Stimulated activated CD4-positive, alpha-beta T cell treated with anti-CD3 and anti-CD28 coated beads, TNF-alpha, amount 100 ng/mL, for 1 hour (primary cell): ENCODE measurements at places on chromosomes 2 and 18.

- DNase-seq: no peak
These were observed 53.1 kb downstream of the ACVR1 start for GRCh38 chr2:157822993-157823392.

- DNase-seq: no peak
These were observed 18.4 kb downstream of the ATP8B1 start for GRCh38 chr18:57784801-57785114.

- no peak for DNase-seq
These were observed 147.5 kb upstream of the SESTD1 start for GRCh38 chr2:179412112-179412511.

- no peak for DNase-seq
These were observed 51.9 kb upstream of the ZBTB7C start for GRCh38 chr18:48460929-48461583.

- no peak for DNase-seq
These were observed 185.0 kb upstream of the RASGRP3 start for GRCh38 chr2:33291278-33292013.

DNA sequence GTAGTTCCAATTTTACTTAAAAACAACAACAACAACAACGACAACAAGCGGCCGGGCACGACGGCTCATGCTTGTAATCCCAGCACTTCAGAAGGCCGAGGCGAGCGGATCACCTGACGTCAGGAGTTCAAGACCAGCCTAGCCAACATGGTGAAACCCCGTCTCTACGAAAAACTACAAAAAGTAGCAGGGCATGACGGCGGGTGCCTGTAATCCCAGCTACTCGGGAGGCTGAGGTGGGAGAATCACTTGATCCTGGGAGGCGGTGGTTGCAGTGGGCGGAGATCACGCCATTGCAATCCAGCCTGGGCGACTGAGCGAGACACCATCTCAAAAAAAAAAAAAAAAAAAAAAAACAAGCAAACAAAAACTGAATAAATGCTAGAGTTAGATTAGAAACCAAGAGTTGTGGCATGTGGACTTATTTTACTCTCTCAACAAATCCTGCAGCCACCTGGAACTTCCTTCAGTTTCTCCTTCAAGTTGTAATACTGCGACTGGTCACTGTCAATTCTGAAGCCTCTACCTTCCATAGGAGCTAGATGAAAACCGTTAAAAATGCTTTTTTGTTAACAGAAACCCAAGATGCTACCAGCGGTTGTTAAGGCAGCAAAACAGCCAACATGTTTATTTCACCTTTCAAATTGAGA, 1.3 kb downstream of the ATP5F1A start:
- no peak for DNase-seq

- no peak for DNase-seq
These were observed 222.0 kb downstream of the TMEM182 start for GRCh38 chr2:102983786-102984185.

GRCh38 chr18:75612456-75612855, 185.0 kb upstream of the SMIM21 start:
- no peak for DNase-seq

- no peak for DNase-seq
These were observed 258.9 kb downstream of the CYRIA start for GRCh38 chr2:16406496-16407289.

- DNase-seq: no peak
These were observed 25.5 kb upstream of the IHH start for GRCh38 chr2:219086196-219086595.

- DNase-seq: no peak
These were observed 210.3 kb downstream of the ZRANB3 start for GRCh38 chr2:135320465-135321355.

DNA sequence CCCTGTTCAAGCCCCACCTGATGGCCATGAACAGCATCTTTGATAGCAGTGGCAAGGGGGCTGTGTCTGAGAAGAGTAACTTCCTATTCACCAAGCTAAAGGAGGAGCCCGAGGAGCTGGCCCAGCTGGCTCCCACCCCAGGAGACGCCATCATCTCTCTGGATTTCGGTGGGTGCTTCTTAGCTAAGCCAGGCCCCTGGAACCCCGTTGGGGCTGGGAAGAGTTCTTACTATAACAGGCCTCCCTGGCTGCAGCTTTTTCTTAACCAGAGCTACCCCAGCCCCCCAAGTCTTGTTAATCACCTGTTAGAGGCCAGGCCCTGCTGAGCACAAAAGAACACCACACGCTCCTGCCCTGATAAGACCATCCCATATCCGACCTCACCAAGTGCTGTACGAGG, 79.4 kb downstream of the EPAS1 start:
- DNase-seq: no peak

GRCh38 chr2:105141099-105141614, 100.4 kb upstream of the GPR45 start:
- no peak for DNase-seq

GRCh38 chr2:240429341-240429871, 6.1 kb upstream of the GPC1 start:
- no peak for DNase-seq

DNA sequence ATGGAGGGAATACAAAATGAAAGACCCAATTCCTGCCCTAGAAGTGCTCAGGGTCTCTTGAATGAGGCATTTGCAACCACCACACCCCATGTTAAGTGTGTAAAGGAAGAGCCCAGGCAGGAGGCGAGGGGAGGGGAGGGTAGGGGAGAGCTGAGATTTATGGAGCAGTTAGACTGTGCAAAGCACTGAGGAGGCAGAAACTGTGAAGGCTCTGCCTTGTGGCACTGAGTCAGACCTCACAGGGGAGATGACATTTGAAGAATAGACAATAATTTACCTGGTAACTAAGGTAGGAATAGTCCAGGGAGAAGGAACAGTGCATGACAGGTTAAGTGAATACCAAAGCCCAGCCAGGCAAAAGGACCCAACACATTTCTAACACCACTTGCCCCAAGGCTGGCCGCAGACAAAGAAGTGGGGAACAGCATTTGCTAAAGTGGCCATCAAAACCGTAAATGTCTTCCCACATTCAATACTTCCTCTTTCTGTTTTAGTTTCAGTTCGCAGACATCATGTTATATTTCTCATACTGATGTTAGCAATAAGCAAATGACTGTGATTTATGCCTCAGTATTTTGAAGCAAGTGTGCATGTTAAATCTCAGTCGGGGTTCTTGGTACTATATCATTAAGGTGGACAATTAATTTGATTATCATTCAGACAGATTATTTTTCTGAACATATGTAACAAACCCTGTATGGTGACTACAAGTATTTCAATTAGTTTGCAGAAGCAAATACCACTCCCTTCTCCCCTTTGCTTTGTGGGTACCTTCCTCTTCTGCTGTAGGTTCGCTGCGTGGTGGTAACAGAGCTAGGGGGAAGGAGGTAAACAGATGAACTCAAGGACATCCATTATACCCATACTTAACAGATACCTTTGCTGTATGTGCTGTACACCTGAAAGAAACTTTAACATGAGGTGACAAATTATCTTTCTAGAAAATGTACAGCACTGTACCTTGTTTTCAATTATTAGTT, 27.5 kb downstream of the CDH20 start:
- no peak for DNase-seq

GRCh38 chr2:84899304-84900204, 5.9 kb upstream of the TMSB10 start:
- DNase-seq: no peak

DNA sequence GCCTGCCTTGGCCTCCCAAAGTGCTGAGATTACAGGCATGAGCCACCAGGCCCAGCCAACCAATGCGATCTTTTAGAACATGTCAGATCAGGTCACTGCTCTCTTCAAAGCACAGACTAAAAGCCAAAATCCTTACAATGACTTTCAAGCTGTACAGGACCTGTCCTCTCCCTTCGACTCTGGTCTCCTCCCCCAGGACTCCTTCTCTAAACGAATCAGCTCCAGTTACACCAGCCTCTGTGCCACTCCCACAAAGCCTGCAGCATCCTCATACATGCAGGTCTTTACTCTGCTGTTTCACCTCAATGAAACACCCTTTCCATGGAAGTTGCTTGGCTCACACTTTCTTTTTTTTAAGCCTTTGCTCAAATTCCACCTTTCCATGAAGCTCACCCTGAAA, 436.0 kb downstream of the METTL4 start:
- DNase-seq: no peak

DNA sequence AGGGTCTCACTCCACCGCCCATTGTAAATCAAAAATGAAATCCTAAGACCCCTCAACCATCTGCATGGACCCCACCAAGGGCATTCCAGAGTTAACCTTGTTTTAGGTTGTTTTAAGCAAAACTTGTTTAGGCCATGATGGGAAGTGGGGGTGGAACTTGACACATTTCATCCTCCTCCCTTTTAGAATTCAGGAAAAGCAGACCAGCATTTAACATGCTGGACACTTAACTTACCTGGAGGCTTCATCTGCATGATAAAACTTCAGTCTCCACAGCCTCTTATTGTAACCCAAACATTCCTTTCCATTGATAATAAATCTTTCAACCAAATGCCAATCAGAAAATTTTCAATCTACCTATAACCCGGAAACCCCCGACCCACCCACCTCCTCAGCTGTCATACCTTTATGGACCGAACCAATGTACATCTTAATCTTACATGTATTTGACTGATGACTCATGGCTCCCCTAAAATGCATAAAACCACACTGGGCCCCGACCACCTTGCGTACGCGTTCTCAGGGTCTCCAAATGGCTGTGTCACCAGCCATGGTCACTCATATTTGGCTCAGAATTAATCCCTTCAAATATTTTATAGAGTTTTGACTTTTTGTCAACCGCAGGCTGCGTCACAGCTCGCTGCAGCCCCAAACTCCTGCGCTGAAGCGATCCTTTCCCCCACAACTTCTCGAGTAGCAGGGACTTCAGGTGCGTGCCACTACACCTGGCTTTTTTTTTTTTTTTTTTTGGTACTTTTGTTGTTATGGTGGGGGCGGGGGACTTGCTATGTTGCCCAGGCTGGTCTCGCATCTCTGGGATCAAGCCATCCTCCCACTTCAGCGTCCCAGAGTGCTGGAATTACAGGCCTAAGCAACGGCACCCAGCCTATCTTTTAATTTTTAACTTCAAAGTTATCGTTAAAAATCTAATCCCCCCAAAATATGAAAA, 917 bp downstream of the MPPE1 start:
- no peak for DNase-seq

GRCh38 chr2:105929516-105929915, 184.8 kb downstream of the NCK2 start:
- DNase-seq: peak; percentile 7

DNA sequence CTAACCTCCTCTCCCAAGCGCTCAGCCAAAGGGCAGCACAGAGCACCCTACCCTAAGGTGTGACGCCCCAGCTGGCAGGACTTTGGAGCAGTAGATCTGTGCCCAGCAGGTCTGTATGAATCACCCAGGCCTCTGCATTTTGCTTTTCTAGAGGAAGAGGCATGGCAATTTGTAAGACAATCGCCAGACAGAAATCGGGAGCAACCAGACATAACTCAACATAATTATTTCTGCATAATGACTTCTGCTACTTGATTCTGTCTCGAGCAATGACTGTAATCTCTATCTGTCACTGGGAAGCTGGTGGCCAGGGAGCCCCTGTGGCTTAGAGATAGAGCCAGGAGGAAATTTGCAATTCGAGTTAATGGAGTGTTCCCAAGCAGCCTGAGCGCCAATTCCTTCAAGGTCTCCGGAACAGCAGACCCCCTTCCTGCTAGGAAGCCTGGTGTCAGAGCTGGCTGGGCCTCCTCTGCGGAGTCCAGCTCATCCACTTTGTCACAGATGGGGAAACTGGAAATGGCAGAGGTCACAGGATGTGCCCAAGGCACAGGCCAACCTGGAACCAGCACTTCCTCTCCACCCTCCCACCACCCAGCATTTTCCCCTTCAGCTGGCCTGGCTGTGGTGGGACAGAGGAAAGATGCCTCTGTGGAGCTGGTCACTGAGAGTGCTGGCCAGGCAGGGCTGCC, 55.0 kb downstream of the ODC1 start:
- DNase-seq: no peak

GRCh38 chr18:2570772-2571199, 519 bp downstream of the METTL4 start:
- DNase-seq: peak; percentile 28

- DNase-seq: no peak
These were observed 494.8 kb downstream of the CMPK2 start for GRCh38 chr2:6370753-6371551.

GRCh38 chr2:46666044-46666679, 186.8 kb downstream of the TMEM247 start:
- no peak for DNase-seq

GRCh38 chr2:83531206-83531826, 927.8 kb downstream of the SUCLG1 start:
- no peak for DNase-seq

GRCh38 chr2:16625759-16626158, 39.9 kb downstream of the CYRIA start:
- DNase-seq: no peak

- no peak for DNase-seq
These were observed 22.1 kb downstream of the TTLL4 start for GRCh38 chr2:218732761-218733158.

DNA sequence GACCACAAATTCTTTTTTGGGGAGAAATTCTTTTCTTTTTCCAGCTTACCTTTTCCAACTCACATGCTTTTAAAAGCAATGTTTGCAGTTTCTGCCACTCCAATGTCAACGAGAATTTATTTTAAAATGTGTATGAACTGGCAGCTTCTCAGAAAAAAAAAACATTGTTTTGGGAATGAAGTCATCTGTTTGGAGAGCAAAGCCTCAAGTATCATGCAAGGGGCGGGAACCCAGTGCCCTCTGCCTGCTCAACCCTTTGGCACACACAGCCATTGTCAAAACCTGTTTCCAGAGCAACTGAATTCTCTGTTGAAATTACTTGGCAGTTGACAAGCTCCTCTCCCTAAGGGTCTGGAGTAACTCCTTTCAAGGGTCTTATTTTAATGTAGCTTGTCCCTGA, 128.5 kb downstream of the QPCT start:
- DNase-seq: no peak

GRCh38 chr2:100623033-100623715, 60.4 kb downstream of the PDCL3 start:
- no peak for DNase-seq

GRCh38 chr2:105378276-105378840, 20.5 kb downstream of the FHL2 start:
- DNase-seq: no peak

- no peak for DNase-seq
These were observed 13.7 kb upstream of the ST3GAL5 start for GRCh38 chr2:85902496-85902895.

DNA sequence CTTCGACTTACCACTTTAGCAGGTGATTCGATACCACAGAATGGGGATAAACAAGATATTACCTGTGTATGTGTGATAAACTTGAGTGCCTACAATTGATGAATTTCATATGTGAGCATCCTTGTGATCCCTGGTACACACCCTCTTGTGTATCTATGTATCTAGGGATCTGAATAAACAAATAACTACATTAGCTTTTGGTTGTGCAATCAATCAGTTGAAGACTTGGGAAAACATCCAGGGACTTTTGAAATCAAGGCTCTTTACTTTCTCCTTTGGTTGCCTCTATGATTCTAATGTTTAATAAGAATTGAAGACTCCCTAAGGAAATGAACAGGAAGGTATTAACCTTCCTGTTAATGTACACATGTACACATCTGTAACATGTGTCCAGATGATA, 97.3 kb upstream of the DCC start:
- DNase-seq: no peak

GRCh38 chr2:26738481-26738880, 25.6 kb upstream of the SLC35F6 start:
- no peak for DNase-seq

GRCh38 chr18:70535041-70535440, 246.2 kb downstream of the SOCS6 start:
- DNase-seq: no peak
